ENCODE measurements at places on chromosomes 3 and 15.
A peak's percentile ranks its signal among the peaks of the same experiment; 100 is the strongest.

- DNase-seq: no peak
Measured at GRCh38 chr3:67653425-67654098, 850 bp downstream of the SUCLG2 start.

DNA sequence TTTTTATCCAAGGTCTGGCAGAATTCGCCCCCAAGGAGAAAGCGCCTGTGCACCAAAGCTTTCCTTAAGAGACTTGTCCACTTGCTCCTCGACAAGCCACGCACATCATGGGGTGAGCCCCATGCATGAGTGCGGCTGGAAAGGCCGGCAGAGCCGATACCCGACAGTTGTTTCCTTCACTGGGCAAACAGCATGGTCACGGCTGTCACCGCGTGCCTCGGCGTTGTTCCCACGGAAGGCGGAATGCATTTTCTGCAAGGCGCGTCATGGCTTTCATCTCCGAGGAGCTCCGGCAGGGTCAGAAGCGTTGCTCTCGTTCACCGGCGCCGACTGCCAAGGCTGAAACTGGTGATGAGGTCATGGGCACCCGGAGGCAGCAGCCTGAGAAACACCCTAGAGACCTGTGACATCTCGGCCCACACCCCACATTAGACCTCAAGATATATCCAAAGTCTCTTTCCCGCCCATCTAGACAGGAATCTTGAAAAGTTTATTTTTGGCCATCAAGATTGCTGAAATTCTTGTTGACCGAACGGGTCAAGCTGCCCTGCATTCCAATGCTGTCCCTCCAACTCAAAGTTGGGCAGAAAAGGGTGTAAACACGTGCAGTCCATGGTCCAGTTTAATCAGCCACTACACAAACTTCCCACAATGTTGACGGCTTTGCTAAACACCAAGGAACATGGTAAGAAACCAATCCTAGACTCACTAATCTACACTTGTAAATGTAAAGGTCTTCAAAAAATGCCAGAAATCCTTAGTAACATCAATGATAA, 604 bp upstream of the TJP1 start:
- no peak for DNase-seq

DNA sequence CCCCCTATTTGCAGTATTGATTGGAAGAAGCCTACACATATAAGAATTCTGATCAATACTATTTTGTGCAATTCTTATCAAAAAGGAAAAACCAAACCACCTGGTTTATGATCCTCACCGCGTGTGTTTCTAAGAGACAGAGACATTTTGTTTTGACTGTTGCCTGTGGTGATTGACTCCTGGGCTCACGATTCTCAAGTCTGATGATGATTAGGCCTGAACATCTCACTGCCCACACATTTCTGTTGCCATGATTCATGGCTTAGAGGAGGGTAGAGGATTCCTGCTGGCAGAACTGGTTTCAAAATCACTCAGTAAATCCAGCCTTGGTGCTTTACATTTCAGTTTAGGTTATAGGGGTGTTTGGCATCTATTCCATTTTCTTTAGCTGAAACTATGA, 88.3 kb upstream of the UBE3A start:
- DNase-seq: no peak

DNA sequence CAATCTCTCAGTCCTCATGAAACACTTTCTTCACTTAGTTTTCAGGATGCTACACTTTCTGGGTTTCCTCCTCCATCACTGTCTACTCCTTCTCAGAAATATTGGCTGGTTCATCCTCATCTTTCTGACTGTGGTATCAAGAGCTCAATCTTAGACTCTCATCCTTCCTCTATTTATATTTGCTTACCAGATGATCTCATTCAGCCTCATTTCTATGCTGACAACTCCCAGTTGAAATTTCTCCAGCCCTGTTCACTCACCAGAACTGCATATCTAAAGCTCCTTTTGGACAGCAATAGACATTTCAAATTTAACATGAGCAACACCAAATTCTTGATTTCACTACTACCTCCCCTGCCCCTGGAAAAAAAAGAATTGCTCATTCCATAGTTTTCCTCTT, 48.0 kb upstream of the FBN1 start:
- no peak for DNase-seq

DNA sequence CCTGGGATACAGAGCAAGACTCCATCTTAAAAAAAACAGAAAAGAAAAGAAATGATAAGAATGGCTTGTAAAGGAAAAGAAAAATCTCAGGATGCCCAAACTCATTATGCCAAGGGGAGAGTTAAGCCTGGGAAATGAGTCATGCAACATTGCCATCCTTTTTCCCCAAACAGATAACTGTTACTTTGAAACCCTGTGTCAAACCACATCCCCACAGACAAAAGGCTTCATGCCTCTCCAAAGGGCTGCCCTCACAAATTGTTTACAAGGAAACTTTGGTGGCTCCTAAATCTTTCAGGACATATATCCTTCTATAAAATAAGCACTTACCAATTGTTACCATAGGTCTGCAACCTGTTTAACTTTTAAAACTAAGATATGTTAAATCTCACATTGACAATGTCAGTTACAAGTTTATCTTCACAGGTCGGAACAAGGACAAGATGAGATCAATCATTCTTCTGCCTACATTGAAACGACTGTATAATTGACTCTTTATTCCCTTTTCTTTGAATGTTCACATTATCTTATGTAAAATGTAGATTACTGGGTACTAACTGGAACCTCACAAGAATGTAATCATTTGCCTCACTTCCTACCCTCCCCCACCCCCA, 18.6 kb upstream of the SENP7 start:
- no peak for DNase-seq

DNA sequence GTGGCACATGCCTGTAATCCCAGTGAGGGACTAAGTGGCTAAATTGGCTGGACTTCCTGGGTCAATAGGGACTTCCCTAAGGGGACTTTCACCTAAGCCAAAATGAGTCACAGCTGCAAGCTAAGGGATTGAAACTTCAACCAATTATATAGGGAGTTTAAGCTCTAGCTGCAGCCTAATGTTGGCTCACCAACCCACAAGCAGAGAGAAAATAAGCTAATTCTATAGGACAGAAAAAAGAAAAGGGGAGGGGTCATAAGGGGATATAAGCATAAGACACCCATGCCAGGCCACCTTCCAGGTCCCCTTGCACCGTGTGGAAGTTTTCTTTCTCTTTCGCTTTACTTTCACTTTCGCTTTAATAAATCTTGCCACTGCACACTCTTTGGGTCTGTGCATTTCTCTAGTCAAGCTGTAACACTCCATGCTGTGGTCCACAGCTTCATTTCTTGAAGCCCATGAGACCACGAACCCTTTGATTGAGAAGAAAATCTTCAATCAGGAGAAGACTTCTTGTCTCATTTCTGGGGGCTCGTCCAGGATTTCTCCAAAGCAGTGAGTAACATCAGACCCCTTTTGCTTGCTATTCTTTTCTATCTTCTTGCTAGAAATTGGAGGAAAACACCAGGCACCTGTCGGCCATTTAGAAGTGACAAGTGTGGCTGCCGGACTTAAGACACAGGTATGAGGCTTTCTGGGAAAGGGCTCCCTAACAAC, 192.3 kb downstream of the IGSF11 start:
- DNase-seq: no peak

DNA sequence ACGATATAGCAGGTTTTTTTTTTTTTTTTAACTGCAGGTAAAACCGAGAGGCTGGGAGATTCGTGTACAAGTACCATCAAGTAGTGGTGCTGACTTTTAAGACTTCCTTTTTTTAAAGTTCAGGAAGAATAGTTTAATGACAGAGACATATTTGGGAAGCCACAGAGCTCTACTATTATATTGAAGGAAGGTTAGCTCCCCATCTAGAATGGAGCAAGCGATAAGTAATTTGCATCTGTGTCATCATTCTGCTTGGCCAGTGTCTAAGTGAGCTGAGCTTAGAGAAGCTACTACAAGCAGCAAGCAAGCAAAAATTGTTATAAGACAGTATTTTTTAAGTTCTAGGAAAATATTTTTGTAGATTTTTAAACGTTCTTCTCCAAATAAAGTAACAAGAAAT, 203.2 kb downstream of the ATP8B4 start:
- DNase-seq: no peak

DNA sequence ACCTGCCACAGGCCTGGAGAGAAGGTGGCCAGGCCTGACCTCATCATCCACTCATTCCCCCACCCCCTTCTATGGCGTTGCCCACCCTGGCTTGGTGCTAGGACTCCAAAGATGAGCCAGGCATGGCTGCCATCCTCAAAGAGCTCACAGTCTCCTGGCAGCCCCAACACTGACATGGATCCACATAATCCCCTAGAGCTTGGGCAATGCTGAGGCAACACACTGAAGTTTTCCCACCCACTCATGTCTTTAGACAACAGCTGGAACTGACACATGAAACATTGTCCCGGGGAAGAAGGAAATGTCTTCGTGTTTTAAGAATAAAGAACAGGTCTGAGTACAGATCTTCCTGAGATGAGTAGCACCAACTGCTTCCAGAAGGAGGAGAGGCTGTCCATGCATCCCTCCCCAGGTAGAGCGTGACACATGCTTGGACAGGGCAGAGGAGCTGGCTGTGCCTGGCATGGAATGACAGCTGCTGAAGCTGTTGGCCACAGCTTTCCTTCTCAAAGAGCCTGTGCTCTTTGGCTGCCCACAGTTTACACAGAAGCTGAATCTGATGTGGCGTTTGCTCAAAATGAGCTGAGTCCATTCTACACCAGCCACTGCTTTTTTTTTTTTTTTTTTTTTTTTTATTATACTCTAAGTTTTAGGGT, 70.1 kb downstream of the HOMER2 start:
- no peak for DNase-seq

- DNase-seq: no peak
Measured at GRCh38 chr15:77044228-77045042, 26.5 kb downstream of the TSPAN3 start.

DNA sequence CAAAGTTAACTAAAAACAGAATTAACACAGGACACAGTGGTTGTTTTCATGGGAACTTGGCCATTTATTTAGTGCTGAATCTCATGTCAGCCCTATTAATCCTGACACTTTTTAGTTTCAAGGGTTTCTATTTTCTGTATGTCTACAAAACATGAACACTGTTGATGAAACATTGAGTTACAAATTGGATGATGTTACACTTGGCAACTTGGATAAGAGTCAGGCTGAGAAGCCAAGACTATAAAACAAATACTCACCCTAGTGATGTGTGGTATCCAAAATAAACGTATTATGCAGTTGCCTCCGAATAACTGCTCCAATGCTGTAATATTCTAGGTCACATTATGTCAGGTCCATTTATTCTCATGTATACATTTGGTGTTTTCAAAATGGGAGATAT, 349.6 kb downstream of the ZIC1 start:
- no peak for DNase-seq

- no peak for DNase-seq
Measured at GRCh38 chr15:40091861-40092255, 16.8 kb downstream of the BMF start.

DNA sequence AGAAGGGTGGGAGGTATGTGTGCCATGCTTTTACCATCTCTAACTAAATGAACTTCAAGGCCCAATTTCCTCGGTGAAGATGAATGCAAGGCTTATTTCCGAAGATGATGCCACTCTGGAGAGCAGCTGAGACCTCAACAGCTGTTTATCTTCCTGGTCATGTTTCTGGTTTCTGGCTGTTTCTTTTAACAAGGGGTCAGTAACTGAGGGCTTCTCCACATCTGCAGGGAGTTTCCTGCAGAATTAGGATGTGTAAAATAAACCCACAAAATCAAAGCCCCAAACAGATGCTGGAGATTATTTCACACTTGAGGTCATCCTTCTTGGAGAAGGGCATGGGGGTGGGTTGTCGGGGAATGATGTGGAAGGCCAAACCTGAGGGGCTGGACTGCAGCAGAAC, 220.3 kb downstream of the THSD4 start:
- DNase-seq: no peak

DNA sequence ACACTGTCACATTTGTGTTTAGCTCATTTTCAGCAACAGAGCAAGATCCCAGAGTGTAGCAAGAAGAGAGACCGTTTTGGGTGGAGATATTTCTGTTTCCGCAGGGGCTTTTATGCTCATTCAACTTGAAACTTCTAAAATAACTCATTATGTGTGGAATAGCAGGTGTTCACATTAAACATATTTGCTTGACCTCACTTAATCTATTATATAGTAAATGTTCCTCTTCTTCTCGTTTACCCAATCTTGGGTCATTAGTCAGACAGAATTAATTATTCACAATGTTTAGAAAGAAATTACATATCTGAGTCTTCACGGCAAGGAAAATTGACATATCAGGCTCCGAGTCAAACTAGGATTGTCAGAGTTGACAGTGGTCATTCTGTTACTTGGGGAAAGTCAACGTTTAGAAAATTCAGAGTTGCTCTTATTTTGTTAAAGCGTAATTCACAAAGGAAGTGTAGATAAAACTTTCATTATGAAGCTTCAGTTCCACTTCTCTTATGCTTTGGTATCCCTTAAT, 222.9 kb downstream of the TPRG1 start:
- DNase-seq: no peak

DNA sequence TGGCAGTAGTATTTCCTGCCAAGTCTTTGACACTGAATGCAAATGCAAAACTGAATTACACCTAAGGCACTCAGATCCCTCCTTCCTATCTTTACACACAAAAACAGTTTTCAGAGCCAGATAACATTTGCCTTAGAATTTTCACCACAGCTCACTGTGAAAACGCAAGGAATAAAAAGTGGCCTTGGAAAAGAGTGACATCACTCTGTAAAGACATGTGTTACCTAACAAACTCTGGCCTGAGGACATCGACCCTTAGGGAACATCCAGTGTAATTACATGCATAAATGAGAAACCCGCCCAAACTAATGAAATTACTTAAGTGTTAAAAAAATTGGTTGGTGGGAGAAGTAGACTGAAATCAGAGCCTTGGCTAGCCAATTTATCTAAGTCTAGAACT, 88.9 kb downstream of the PLOD2 start:
- DNase-seq: no peak

DNA sequence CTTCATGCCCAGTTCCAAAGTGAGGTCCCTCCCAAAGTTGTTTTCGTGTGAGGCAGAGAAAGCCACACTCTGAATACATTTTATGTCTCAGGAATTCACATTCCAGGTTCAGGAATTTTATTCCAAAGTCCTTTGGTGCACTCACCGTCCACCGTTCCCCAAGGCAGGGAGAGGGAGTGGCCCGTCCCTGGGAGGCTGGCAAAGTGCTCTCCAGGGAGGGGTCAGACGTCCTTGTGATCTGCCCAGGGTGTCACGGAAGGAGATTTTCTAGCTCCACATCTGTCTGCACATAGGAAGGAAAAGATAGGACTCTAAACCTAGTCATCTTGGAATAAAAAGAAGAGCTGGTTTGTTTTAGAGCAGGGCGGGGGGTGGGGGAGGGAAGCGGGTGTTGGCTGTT, 47.9 kb downstream of the KLF13 start:
- DNase-seq: no peak

DNA sequence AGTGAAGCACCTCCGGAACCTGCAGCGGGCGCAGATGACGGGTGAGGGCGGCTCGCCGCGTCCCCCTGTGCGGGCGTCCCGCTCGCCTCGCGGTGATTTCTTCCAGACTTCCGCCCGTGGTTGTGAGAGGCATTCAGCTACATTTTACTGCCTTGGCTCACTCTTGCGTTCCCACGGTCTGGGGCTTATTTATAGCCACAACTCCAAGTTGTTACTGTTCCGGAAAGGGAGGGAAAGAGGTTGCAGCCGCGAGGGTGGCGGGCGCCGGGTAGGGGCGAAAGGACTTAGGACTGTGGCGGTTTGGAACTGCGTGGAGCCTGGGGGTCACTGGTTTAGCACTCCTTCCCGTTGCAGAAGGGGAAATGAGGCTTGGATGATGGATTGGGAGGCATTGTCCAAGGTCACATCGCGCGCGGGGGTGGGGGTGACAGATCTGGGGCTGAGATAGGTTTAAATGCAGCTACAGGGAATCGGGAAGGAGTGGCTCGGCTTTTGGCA, 1.1 kb downstream of the HES1 start:
- peak; percentile 8 for DNase-seq

GRCh38 chr3:75631541-75631940, 32.6 kb upstream of the FRG2C start:
- DNase-seq: no peak

Data from effector memory CD8-positive, alpha-beta T cell (primary cell).